GM03348 (cell line): ENCODE measurements at places on chromosomes 16 and 17.

DNA sequence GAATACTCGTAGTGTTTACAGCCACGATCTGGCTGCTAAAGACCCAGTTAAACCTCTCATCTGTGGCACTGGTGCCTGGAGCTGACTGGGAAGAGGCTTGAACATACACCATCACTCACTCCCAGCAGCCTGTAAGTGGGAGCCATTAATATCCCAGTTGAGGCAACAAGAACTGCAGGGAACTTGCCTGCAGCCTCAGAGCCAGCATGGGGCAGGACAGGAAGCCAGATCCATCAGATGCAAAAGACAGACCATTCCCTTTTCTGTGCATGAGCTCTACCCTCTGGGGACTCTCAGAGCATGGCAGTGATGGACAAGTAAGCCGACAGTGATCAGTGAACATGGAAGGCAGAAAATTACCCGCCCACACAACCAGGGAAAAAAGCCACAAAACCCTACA, 91.8 kb downstream of the TMEM132E start:
- no peak for DNase-seq

DNA sequence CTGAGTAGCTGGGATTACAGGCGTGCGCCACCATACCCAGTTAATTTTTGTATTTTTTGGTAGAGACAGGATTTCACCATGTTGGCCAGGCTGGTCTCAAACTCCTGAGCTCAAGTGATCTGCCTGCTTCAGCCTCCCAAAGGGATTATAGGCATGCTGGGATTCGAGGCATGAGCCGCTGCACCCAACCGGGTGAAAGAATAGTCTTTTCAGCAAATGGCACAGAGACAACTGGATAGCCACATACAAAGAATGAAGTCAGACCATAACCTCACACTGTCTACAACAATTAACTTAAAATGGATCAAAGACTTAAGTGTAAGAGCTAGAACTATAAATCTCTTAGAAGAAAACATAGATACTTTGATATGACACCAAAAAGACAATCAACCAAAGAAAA, 67.6 kb downstream of the TBC1D16 start:
- DNase-seq, result no peak

- no peak for DNase-seq
Measured at GRCh38 chr17:67438667-67439066, 61.6 kb downstream of the PITPNC1 start.

DNA sequence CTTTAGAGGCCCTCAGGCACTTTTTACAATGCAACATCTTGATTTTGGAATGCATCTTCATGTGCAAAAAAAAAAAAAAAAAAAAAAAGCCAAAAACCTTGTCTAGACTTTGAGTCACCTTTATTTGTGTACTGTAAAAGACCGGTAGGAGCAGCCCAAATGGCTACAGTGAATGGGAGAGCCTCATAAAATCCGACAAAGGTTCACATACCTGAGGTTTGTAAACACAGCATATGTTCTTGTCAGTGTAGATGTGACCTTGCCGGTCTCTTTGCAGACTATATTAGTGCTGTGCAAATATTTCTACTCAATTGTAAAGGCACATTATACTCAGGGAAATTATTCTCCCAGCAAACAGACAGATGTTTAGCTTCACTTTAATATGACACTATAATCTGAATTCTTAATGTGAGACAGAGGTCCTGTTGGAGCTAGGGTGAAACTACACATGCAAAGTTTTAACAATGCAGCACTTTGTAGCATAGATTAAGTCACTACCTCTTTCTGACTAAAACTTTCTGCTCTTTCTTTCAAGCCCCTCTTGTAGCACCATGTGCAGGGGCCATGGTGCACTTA, 211.3 kb downstream of the CA10 start:
- DNase-seq, result no peak

DNA sequence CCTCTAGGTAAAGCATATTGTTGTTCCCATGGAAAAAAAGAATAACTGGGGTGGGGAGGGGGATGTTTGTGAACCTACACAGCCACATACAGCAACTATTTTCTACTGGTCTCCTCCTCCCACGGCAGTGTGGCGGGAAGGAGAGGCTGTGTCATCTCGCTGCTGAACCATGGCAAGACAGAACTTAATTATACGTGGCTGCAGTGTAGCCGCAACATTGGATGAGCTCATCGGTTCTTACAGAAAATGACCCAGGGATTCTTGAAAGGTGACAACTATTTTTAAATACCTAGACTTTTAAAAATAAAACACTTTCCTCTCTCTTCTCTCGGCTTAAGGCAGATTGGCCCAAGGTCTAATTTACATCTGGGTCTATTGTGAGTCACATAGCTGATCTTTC, 19.8 kb upstream of the TEKT3 start:
- no peak for DNase-seq

- DNase-seq, result no peak
Measured at GRCh38 chr17:17749921-17750320, 68.7 kb downstream of the RAI1 start.

- peak; percentile 36 for DNase-seq
Measured at GRCh38 chr17:60079401-60080243, 901 bp upstream of the HEATR6 start.
